ENCODE measurements at places on chromosomes 13 and 19.
A peak's percentile ranks its signal among the peaks of the same experiment; 100 is the strongest.

DNA sequence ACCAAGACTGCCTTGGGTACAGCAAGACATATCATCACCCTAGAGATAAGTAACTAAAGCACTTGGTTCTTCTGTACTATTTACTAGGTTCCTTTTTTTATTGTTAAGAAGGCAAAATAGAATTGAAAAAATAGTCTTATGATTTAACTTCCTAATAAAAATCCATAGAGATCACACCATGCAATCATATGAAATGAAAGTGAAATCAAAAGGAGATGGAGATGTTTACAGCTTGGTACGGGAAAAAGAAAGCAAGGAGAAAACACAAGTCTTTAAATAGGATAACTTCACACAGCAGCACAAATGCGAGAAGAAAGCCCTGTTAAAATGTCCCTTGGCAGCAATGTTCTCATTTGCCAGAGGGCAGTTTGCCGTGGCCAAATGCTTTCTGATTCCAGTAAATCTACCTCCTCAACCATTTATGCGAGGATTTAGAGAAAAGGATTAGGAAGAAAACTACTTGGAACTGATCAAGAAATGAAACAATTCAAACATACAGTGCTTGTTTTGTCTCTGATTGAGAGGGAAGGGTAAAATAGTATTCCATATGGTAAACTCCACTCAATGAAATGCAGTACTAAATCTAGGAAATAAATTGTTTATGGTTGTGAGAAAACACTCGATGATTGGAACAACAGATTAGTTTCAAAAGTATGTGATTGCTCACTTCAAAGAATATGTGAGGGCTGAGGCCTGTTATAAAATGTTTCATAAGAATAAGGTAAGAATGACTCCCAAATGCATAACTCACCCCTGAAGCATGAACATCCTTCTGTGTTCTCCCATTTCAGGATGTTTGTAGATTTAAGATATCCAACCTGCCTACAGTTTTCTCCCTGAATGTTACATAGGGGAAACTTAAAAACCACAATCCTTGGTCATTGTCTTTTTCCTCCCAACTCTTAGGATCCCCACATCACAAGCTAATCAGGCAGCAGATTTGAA is 487.8 kb downstream of the DACH1 start:
- no peak overlapping the region for H3K27ac ChIP-seq
- H3K27me3 ChIP-seq: no peaks in the 10 kb centered on the region
- DNase-seq: no peak
- H3K36me3 ChIP-seq: no peaks in the 10 kb centered on the region

GRCh38 chr13:47588676-47589075 is 412.4 kb downstream of the SUCLA2 start:
- H3K4me3 ChIP-seq: no peak overlapping the region
- no peak overlapping the region for H3K27ac ChIP-seq
- DNase-seq: no peak

- no peak overlapping the region for H3K27ac ChIP-seq
- peaks cover 3% of the 10 kb centered on the region for H3K36me3 ChIP-seq
- DNase-seq: no peak
- H3K27me3 ChIP-seq: no peaks in the 10 kb centered on the region
Observed at GRCh38 chr13:41782086-41782485, 178.8 kb downstream of the VWA8 start.

DNA sequence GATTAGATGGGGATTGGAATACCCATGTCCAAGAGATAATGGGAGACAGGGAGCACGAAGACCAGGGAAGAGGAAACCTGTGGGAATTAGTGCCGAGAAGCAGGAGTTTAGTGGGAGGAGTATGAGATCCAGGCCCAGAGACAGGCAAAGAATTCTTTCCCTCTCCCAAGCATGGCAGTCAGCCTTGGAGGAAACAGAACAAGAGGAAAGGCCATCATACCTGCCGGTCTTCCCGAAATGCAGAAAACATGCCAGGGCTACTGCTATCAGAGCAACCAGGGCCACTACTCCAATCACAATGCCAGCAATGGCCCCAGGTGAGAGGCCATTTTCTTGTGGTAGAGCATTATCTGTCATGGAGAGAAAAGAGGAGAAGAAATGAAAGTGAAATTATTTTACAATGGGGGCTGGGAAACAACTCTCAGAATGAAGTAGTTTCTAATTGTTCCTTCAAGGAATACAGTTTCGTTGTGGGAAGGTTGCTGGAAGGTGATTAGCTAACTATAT is 16.1 kb downstream of the CEACAM1 start:
- DNase-seq: no peak
- H3K27ac ChIP-seq: peak overlapping the region; percentile 71
- peaks cover 52% of the 10 kb centered on the region for H3K4me1 ChIP-seq
- H3K27me3 ChIP-seq: no peaks in the 10 kb centered on the region

GRCh38 chr13:45055902-45056648 is 64.2 kb upstream of the GTF2F2 start:
- no peak for DNase-seq
- H3K36me3 ChIP-seq: no peaks in the 10 kb centered on the region
- H3K4me3 ChIP-seq: no peak overlapping the region
- peaks cover 4% of the 10 kb centered on the region for H3K27me3 ChIP-seq
- peaks cover 2% of the 10 kb centered on the region for H3K4me1 ChIP-seq

DNA sequence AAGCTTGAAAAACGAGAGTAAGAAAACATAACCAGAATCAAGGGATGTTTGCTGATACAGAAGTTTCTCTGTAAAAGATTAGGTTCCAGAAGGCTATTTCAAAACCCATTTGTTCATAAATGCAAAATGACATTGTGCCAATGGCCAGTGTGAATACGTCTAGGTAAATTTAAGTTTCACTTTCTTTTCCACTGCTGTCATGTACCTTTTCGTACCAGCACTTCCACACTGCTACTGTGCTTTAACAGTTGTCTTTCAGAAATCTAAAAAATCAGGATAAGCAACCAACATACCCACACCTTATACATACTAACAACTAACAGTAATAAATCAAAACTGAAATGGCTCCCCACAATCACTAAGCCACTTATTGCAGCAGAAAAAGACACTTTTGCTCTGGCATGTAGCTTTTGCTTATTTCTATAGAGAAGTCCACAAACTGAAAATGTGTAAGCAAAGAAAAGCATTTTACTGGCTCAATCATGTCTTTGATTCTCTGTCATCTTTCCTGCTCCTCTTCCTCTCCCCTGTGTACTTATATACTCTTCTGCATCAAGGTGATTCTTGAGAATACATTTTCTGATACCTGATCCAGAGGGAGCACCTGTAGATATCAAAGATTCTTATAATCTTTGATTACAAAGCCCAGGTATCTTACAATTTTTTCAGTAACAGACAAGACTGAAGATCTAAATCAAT is 34.3 kb downstream of the ELF1 start:
- peak; percentile 67 for DNase-seq
- peak overlapping the region; percentile 69 for H3K4me3 ChIP-seq
- H3K4me1 ChIP-seq: peaks cover 27% of the 10 kb centered on the region
- H3K27ac ChIP-seq: peak overlapping the region; percentile 82
- no peaks in the 10 kb centered on the region for H3K27me3 ChIP-seq
- no peaks in the 10 kb centered on the region for H3K36me3 ChIP-seq

- no peak overlapping the region for H3K27ac ChIP-seq
- H3K36me3 ChIP-seq: no peaks in the 10 kb centered on the region
- no peak for DNase-seq
- no peak overlapping the region for H3K4me3 ChIP-seq
- no peaks in the 10 kb centered on the region for H3K27me3 ChIP-seq
- H3K4me1 ChIP-seq: peaks cover 12% of the 10 kb centered on the region
Observed at GRCh38 chr19:35128398-35129057, 6.3 kb downstream of the LGI4 start.

- no peaks in the 10 kb centered on the region for H3K27me3 ChIP-seq
- peaks cover 9% of the 10 kb centered on the region for H3K36me3 ChIP-seq
- H3K4me3 ChIP-seq: peak overlapping the region; percentile 69
- H3K4me1 ChIP-seq: peaks cover 6% of the 10 kb centered on the region
- DNase-seq: no peak
- H3K27ac ChIP-seq: no peak overlapping the region
Observed at GRCh38 chr19:44498988-44499387, 1.3 kb downstream of the ZNF180 start.
